MV-4-11 (cell line): ENCODE measurements at places on chromosomes 2 and 18.
A peak's percentile ranks its signal among the peaks of the same experiment; 100 is the strongest.

DNA sequence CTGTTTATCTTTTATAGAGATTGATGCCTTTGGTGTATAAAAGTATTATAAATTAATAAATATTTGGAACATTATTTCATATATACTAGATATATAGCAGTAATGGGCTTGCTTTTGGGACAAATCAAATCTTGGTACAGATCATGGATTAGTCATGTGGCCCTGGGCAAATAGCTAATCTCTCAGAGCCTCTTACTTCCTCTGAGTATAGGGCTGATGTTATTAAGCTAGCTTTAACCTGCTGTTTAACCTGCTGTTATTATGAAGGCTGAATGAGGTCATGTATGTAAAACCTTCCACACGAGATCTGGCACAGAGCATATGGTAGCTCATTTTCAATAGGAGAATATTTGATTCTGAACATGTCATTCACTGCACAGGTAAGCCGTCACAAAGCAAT is 5.7 kb downstream of the ITGB6 start:
- DNase-seq: no peak

DNA sequence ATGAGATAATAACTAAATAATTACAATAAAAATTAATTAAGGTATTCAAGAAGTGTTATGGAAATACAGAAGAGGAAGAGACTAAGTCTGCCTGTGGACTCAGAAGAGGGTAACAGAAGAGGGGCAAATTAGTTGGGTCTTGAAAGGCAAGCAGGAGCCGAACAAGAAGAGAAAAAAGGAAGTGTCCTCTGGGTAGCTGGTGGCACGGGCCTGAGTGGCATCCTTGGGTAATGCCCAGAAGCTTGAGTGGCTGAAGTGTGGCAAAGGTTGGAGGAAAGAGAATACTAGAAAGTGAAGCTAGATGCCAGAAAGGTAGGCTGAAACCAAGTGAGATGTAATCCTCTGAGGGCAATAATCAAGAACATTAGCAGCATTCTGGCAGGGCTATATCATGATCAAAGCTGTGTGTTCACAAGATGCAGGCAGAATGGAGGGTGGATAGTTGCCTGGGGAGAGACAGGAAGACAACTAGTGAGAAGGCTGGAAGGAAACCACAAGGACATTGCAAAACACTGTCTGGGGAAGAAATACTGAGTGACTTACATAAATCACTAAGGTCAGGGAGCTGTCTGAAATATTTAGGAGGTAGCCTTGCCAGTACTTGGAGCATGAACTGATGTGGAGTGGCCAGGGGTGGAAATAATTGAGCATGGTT is 16.2 kb downstream of the DOCK10 start:
- peak; percentile 96 for DNase-seq

GRCh38 chr2:236688157-236688556 is 118.5 kb downstream of the ACKR3 start:
- DNase-seq: no peak

DNA sequence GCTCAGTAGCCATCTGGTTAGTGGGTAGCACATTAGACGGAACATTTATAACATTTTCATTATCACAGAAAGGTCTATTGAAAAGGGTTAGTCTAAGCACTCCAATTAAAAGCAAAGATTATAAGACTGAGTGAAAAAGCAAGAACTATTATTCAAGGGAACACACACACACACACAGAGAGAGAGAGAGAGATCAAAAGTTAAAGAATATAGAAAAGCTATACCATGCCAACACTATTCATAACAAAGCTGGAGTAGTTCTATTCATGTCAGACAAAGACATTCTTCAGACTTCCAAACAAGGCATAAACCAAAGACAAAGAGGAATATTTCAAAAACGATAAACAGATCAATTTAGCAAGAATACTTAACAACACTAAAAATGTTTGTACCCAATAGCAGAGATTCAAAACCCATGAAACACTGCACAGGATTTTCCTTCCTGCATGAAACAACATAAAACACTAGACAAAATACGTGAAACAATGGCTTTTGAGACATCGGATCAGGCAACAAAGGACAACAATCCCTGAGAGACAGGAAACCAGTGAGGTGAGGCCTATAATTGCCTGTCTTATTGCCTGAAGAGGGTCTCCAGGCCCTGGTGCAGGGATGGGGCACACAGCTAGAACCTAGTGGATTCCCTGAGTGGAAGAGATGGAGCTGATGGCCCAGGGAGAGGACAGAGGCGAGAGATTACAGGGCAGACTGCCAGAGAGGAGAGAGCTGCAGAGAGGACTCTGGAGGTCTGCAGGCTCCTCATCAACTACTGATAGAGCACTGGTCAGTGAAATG is 83.6 kb upstream of the NPAS2 start:
- no peak for DNase-seq

DNA sequence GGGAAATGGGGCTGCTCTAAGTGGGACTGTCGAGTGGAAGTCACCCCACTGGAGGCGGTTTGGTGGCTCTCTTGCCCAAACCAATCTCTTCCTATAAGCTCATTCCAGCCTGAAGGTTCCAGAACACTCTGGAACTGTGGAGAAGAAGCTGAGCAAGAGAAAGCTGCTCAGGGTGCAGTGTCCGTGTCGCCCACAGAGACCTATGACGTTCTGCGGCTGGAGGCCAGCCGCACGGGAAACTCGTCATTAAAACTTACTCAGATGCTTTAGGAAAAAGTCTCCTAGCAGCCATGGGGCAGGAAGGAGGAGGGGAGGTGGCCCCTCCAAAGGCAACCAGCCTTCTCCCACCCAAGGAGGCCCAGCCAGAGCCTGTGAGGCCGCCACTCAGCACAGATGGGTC is 41.7 kb downstream of the ADCY3 start:
- no peak for DNase-seq

- DNase-seq: no peak
These were observed 7.4 kb downstream of the BOD1L2 start for GRCh38 chr18:57154191-57154830.

DNA sequence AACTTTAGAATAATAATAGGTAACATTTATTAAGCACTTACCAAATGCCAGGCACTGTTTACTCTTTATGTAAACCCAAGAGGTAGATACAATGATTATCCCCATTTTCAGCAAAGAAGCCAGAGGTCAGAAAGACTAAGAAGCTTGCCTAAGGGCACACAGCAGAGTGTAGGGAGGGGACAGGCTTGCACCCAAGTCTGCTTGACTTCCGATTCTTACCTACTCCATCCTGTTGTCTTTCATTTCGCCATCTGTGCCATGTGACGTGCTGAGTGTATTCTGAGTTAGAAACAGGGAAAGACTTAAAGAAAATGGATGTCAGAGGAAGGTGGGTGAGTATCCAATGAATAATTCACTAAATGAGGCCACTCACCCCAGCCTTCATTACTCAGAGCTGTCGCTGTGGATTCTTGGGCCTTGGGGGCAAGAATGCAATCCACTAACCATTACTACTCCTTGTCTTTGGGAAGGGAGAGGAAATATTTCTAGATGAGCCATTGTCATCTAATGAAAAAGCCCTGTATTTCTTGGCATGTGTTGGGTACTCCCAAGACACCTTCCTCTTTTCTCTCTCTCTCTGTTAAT is 76.4 kb upstream of the BCL11A start:
- peak; percentile 27 for DNase-seq

DNA sequence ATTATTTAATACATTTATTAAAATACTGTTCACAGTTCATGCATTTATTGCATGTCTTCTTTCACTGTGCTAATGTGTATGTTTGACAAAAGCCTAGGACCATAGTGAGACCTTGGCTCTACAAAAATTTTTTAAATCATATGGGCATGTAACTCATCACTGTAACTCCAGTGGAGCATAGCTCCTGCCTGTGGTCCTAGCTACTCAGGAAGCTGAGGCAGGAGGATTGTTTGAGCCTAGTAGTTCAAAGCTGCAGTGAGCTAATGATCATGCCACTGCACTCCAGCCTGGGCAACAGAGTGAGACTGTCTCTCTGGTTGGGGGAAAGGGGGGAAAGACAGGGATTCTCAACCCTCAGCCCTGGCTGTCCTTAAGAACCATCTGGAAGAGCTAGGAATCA is 137.8 kb downstream of the PRKCE start:
- DNase-seq: no peak

GRCh38 chr2:20145497-20146193 is 79.3 kb downstream of the SDC1 start:
- DNase-seq: no peak

GRCh38 chr2:71492112-71492511 is 38.8 kb downstream of the DYSF start:
- no peak for DNase-seq

- DNase-seq: no peak
These were observed 132.7 kb upstream of the XPO1 start for GRCh38 chr2:61670591-61671501.

- no peak for DNase-seq
These were observed 30.6 kb downstream of the MAPRE2 start for GRCh38 chr18:35071819-35072247.

- no peak for DNase-seq
These were observed 140.2 kb upstream of the BCL2L11 start for GRCh38 chr2:110980339-110981062.

- no peak for DNase-seq
These were observed 127.0 kb upstream of the CCDC195 start for GRCh38 chr2:224843141-224843540.

DNA sequence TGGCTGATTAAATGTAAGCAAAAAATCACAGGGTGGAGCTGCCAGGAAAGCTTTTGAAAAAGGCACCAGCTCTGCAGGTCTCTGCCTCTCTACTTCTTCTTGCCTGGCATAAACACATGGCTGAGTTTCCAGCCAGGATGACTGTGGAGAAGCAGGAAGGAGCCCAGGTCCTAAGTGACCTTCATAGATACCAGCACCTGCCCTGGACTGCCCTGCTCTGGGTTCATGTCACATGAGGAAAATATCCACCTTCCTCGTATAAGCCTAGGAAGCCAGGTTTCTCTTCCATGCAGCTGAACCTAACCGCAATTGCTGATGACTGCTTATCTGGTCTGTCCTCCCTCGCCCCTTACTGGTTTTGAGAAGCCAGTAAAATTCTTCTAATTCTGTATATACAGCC is 47.8 kb upstream of the CREB1 start:
- no peak for DNase-seq

DNA sequence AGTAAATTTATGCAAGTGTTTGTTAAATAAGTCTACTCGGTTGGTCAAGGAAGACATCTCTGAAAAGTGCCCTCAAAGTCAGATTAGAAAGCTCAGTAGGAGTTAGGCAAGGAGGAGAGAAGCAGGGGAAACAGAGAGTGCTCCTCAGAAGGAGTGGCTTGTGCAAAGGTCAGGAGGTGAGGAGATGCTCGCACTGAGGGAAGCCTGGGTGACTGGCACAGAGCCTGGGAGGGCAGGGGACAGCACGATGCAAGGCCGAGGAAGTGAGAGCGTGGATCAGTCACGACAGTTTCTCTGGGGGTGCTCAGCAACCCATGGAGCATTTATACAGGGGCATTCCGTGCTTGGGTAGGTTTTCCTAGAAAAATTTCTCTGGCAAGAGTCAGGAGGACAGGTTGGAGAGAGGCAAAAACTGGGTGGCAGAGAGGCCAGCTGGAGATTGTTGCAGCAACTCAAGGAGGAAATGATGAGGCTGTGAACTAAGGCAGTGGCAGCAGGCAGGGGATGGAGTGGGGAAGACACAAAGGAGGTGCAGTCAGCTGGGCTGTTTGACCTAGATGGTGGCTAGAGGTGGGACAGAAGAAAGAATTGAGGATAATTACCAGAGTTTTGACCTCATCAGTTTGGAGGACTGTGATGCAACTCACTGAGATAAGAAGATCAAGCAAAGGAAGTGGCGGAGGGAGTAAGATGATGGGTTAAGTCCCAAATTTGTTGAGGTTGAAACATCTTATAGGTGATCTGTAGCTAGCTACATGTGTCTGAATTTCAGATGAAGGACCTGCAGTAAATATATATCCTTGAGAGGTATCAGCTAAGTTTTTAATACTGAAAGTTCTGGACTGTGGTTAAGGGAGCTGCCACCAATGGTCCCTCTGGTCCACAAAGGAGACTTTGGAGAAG is 52.4 kb downstream of the BCL2 start:
- peak; percentile 30 for DNase-seq

DNA sequence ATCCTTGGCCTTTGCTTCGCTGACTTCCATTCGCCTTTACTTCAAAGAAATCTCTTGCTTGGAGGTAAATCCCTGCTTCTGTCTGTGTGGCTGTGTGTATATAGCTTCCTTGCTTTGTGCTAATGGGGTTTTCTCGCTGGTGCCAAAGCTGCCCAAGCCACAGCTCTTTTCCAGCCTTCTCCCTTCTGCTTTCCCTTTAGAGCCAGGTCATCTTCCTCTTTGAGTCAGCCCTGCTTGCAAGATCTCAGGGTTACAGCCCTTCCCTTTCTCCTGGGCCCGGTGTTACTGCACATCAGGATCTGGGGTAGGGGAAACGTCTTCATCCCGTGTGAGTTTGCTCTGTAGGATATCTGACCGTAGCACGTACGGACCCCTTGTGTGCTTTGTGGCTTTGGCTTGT is 19.1 kb downstream of the EIF4E2 start:
- no peak for DNase-seq

GRCh38 chr2:241358470-241358869 is 2.4 kb downstream of the FARP2 start:
- DNase-seq: peak; percentile 90
